ENCODE measurements at places on chromosomes 4 and X. TPM values are rescaled to one million over a fixed set of nuclear protein-coding genes. Genes with fewer than 3 reads are reported as not detected.

Gene RAB40AL
- 0.38 TPM for total RNA-seq

Gene FHIP1A
- not detected for total RNA-seq

Gene MEPE
- total RNA-seq = not detected

Gene MAOA
- total RNA-seq = 10.0 TPM

Gene TMPRSS11B
- total RNA-seq = not detected

Gene DUX4
- not detected for total RNA-seq

Gene GPR34
- 0.97 TPM for total RNA-seq

Gene CPZ
- total RNA-seq = not detected

Gene CYSLTR1
- 0.34 TPM for total RNA-seq

Gene MND1
- 25.1 TPM for total RNA-seq

Gene HSD17B13
- 0.15 TPM for total RNA-seq

Gene CXCL5
- total RNA-seq = not detected

Gene CYP2U1
- total RNA-seq = 2.9 TPM

Gene S100G
- total RNA-seq = not detected

Gene MAP3K15
- total RNA-seq = 0.27 TPM

Gene PRR32
- total RNA-seq = not detected

Gene CYTL1
- not detected for total RNA-seq

Gene NEXMIF
- 0.10 TPM for total RNA-seq

Gene PWWP3B
- not detected for total RNA-seq

Gene VCX3A
- total RNA-seq = not detected

Gene TRAM1L1
- not detected for total RNA-seq

Gene EREG
- not detected for total RNA-seq

Gene DUSP21
- not detected for total RNA-seq

Gene SPANXA2
- total RNA-seq = not detected

Gene KIT
- total RNA-seq = 0.21 TPM

Gene SPARCL1
- not detected for total RNA-seq

Gene FAM184B
- not detected for total RNA-seq

Gene ARX
- total RNA-seq = not detected

Gene CT45A1
- not detected for total RNA-seq

Gene SPCS3
- 176 TPM for total RNA-seq

Gene LRCH2
- total RNA-seq = not detected

Gene GLUD2
- 1.4 TPM for total RNA-seq

Gene NIPAL1
- total RNA-seq = 0.82 TPM

Gene CABS1
- total RNA-seq = not detected

Gene ARMCX2
- total RNA-seq = 8.9 TPM

Gene SPANXB1
- not detected for total RNA-seq

Gene ADH4
- not detected for total RNA-seq

Gene RNF150
- 0.04 TPM for total RNA-seq

Gene BEX3
- 13.0 TPM for total RNA-seq

Gene PRR27
- not detected for total RNA-seq

Gene PABPC1L2B
- total RNA-seq = not detected

Gene RNF175
- not detected for total RNA-seq

Gene GLRA2
- not detected for total RNA-seq

Gene TLR2
- 0.23 TPM for total RNA-seq

Gene F9
- not detected for total RNA-seq

Gene SORBS2
- not detected for total RNA-seq

Gene CCNI
- total RNA-seq = 209 TPM

Gene CXXC4
- total RNA-seq = not detected

Gene AIFM1
- 56.1 TPM for total RNA-seq

Gene AFM
- total RNA-seq = not detected

Gene STARD8
- total RNA-seq = 0.19 TPM

Gene EFHC2
- not detected for total RNA-seq

Gene TRIML2
- not detected for total RNA-seq

Gene SH3D19
- not detected for total RNA-seq

Gene CITED1
- not detected for total RNA-seq

Gene RASL11B
- total RNA-seq = not detected

Gene GPRIN3
- 18.8 TPM for total RNA-seq

Gene CFI
- total RNA-seq = 0.17 TPM

Gene GNRHR
- total RNA-seq = not detected

Gene SRPX2
- not detected for total RNA-seq

All from activated CD8-positive, alpha-beta memory T cell treated with anti-CD3 and anti-CD28 coated beads for 36 hours (primary cell).